Activated CD8-positive, alpha-beta memory T cell treated with anti-CD3 and anti-CD28 coated beads for 48 hours (primary cell): ENCODE measurements at places on chromosomes 2 and 18.

DNA sequence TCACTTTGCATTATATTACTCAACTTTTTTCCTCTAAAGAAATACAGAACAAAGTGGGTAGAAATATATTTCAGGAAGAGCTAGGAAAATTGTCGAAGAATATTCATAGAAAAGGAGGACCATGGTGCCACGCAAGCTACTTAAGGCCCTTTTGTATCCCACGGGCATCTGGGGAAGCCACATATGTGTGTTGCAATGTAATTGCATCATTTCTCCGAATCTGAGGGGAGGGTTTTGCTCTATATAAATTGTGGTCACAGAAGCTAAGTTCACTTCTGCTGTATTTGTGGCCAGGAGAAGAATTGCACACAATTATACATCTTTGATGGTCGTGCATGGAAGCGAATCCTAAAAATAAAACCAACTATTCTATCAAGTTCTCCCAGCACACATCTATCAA, 360.3 kb downstream of the IRS1 start:
- no peak for DNase-seq

- DNase-seq: no peak
These were observed 266.8 kb upstream of the CCDC68 start for GRCh38 chr18:55226044-55226443.

- DNase-seq: no peak
These were observed 258.9 kb upstream of the TRIB2 start for GRCh38 chr2:12457831-12458230.

GRCh38 chr2:45909677-45910191, 258.3 kb downstream of the PRKCE start:
- no peak for DNase-seq
